GM23338 (cell line): ENCODE measurements at places on chromosomes 4 and X. TPM values are rescaled to one million over a fixed set of nuclear protein-coding genes. Genes with fewer than 3 reads are reported as not detected.

GUCY1B1 gene
- total RNA-seq, result 4.3 TPM in 2 replicates

SERTM2 gene
- total RNA-seq, result 0.50 and 0.59 TPM in 2 replicates

TSPAN7 gene
- total RNA-seq, result 5.9 and 7.2 TPM in 2 replicates

SLC26A1 gene
- total RNA-seq, result 0.10 and 0.16 TPM in 2 replicates

RBMXL3 gene
- not detected in 2 replicates for total RNA-seq

HSFX1 gene
- total RNA-seq, result 0.56 TPM in 1 of 2 replicates, not detected in the other

ALG13 gene
- total RNA-seq, result 54.2 and 54.8 TPM in 2 replicates

DNA sequence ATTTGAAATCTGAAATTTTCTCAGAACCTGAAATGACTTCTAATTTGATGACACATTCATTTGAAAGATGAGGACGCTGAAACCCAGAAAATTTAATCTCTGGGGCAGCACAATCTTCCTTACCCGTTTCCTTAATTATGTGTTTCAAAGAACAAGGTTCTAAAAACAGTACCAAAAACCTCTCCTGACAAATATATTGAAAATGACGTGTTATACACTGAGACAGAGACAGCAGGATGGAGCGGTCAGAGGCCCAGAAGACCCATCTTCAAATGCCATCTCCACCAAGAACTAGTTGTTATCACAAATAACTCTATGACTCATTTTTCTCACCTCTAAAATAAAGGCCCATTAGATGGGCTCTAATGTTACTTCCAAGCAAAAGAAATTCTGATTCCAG, 177.3 kb downstream of the NSUN7 start:
- peaks cover 16% of the 10 kb centered on the region for H3K4me1 ChIP-seq
- H3K4me3 ChIP-seq, result no peak overlapping the region
- no peaks in the 10 kb centered on the region for H3K27me3 ChIP-seq
- no peak overlapping the region for H3K27ac ChIP-seq

DNA sequence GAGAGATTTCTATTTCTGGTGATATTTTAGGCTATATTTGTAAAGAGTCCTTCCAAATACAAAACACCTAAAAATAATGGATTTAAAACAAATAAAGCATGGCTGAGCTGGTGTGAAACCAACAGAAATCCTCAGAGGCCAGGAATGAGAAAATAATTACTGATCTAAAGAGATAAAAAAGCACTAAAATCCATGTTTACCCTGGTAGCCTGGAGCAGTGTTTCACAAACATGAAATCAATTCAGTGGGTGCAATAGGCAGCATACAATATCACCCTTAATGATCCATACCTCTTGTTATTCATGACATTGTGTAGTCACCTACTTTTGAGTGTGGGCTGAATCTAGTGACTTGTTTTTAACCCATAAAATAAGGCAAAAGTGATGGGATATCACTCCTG, 14.6 kb downstream of the PFKFB1 start:
- no peak overlapping the region for H3K27ac ChIP-seq
- H3K4me3 ChIP-seq, result no peak overlapping the region
- no peaks in the 10 kb centered on the region for H3K36me3 ChIP-seq
- H3K27me3 ChIP-seq, result no peaks in the 10 kb centered on the region

GRCh38 chr4:22874334-22874912, 181.7 kb downstream of the GBA3 start:
- H3K4me3 ChIP-seq, result no peak overlapping the region
- no peaks in the 10 kb centered on the region for H3K4me1 ChIP-seq
- no peaks in the 10 kb centered on the region for H3K27me3 ChIP-seq
- DNase-seq, result no peak
- no peaks in the 10 kb centered on the region for H3K36me3 ChIP-seq

DNA sequence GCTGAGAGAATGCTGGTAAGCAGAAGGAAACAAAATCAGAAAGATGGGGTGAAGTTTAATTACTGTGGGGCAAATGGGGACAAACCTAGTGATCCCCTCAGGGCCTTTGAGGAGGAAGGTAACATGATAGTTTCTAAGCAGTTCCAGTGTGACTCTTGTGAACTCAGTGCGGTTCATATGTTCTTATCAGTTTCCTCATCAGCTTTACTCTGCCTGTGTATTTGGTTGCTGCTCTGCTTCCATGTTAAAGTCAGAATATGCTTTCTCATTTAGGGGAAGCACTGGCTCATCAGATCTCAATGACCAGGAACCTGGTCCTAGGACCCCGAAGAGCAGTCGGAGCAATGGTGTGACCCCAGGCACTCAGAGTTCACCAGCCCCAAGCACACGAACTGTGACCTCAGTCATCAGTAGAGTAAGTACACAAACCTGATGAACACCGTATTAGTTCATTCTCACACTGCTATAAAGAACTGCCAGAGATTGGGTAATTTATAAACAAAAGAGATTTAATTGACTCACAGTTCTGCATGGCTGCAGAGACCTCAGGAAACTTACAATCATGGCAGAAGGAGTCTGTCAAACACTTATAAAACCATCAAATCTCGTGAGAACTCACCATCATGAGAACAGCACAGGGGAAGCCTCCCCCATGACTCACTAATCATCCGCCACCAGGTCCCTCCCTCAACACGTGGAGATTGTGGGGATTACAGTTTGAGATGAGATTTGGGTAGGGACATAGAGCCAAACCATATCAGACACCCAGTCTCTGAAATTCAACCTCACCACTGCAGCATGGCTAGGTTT, 83.0 kb downstream of the SYTL5 start:
- DNase-seq, result no peak
- H3K36me3 ChIP-seq, result no peaks in the 10 kb centered on the region
- H3K4me1 ChIP-seq, result no peaks in the 10 kb centered on the region
- H3K4me3 ChIP-seq, result no peak overlapping the region

DNA sequence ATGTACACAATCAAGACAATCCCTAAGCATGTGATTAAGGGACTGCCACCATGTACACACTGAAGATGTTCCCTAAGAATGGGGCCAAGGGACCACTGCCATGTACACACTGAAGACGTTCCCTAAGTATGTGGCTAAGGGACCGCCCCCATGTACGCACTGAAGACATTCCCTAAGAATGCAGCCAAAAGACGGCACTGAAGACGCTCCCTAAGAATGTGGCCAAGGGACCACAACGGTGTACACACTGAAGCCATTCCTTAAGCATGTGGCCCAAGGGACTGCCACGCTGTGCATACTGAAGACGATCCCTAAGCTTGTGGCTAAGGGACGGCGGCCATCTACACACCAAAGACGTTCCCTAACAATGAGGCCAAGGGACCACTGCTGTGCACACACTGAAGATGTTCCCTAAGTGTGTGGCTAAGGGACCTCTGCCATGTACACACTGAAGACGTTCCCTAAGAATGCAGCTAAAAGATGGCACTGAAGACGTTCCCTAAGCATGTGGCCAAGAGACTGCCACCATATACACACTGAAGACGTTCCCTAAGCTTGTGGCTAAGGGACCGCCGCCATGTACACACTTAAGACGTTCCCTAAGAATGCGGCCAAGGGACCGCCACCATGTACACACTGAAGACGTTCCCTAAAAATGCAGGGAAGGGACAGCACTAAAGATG, 26.4 kb downstream of the DHRSX start:
- H3K4me1 ChIP-seq, result no peaks in the 10 kb centered on the region
- no peaks in the 10 kb centered on the region for H3K36me3 ChIP-seq
- no peaks in the 10 kb centered on the region for H3K27me3 ChIP-seq

GRCh38 chr4:77731656-77732055, 87.5 kb downstream of the CNOT6L start:
- H3K36me3 ChIP-seq, result no peaks in the 10 kb centered on the region
- DNase-seq, result no peak
- no peak overlapping the region for H3K27ac ChIP-seq
- H3K4me1 ChIP-seq, result no peaks in the 10 kb centered on the region
- no peak overlapping the region for H3K4me3 ChIP-seq
- no peaks in the 10 kb centered on the region for H3K27me3 ChIP-seq

DNA sequence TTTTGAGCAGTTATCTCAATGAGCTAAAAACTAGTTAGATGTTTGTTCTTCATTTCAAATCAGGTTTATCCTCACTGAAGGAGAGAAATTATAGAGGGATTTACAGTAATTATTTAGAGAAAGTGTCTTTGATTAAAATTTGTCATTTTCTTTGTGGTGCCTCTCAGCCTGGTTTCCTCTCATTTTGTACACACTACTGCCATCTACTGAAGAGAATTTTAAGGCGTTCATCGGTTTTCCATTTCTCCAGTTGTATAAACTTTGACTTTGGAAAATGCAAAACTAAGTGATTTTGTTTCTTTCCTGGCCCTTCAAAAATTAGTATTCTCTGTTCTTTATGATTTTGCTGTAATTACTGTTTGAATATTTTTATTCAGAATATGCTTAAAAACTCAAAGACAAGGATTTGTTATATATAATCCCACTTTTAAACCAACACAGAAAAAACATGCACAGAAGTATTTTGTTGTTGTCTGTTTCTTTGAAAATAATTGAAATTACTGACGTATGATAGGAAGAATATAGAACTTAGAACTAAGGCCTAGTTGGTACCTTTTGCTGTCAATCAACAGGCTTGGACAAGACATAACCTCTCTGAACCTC, 34.4 kb upstream of the ANXA3 start:
- DNase-seq, result peak; percentile 65
- H3K27ac ChIP-seq, result no peak overlapping the region
- no peak overlapping the region for H3K4me3 ChIP-seq
- no peaks in the 10 kb centered on the region for H3K27me3 ChIP-seq

GRCh38 chr4:69656653-69657158, 3.7 kb upstream of the UGT2A1 start:
- no peak overlapping the region for H3K27ac ChIP-seq
- no peaks in the 10 kb centered on the region for H3K27me3 ChIP-seq
- no peak overlapping the region for H3K4me3 ChIP-seq
- peak; percentile 5 for DNase-seq

- DNase-seq, result no peak
- H3K27me3 ChIP-seq, result no peaks in the 10 kb centered on the region
- H3K36me3 ChIP-seq, result peaks cover 96% of the 10 kb centered on the region
- peaks cover 7% of the 10 kb centered on the region for H3K4me1 ChIP-seq
- H3K4me3 ChIP-seq, result no peak overlapping the region
- H3K27ac ChIP-seq, result peak overlapping the region; percentile 67
Measured at GRCh38 chr4:92262371-92262770, 41.4 kb upstream of the GRID2 start.

DNA sequence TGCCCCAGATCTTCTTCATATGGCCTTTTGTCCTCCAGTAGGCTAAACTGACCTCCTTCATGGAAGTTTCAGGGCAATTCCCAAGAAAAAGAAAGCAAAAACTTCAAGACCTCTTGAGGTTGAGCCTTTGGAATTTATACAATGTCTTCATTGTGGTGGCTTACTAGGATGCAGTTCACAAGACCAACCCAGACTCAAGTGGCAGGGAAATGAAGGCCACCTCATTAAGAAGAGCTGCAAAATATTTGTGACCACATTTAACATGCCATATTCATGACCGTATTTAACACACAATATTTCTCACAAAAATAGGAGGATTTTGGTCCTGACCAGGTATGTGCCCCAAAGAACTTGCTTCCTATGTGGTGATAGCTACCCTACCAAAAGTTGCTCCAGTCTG, 605.5 kb upstream of the PITX2 start:
- H3K36me3 ChIP-seq, result no peaks in the 10 kb centered on the region
- no peak for DNase-seq
- no peaks in the 10 kb centered on the region for H3K27me3 ChIP-seq
- peaks cover 12% of the 10 kb centered on the region for H3K4me1 ChIP-seq
- no peak overlapping the region for H3K4me3 ChIP-seq
- H3K27ac ChIP-seq, result no peak overlapping the region

DNA sequence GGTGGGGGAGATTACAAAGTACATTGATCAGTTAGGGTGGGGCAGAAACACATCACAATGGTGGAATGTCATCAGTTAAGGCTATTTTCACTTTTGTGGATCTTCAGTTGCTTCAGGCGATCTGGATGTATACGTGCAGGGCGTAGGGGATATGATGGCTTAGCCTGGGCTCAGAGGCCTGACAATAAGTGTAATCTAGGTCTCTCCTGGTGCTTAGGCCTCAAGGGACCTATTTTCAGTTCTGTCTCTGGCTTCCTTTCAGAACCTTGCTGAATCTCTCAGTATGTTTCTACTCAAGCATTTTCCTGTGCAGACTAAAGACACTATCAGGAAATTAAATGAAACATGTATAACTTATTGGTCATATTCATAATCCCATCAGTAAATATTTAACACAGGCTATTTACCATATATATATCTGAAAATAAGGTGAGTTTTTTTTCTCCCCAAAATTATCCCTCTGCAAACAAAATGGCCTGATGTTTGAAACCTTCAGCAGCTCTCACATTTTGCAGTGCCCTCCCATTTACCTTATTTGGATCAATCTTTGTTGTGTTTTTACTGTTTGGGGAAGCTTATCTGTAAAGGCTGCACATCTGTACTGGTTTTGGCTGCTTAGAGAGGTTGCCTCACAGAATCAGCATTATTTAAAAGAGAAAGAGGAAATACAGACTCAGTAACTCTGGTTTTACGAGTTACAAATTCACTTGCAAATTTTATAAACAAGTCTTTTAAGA, 2.3 kb upstream of the ZCCHC4 start:
- no peak overlapping the region for H3K4me3 ChIP-seq
- no peak overlapping the region for H3K27ac ChIP-seq
- no peaks in the 10 kb centered on the region for H3K4me1 ChIP-seq
- DNase-seq, result no peak
